ENCODE measurements at places on chromosomes 12 and 14.

- DNase-seq: no peak
Observed at GRCh38 chr12:132430838-132431774, 58.8 kb upstream of the FBRSL1 start.

DNA sequence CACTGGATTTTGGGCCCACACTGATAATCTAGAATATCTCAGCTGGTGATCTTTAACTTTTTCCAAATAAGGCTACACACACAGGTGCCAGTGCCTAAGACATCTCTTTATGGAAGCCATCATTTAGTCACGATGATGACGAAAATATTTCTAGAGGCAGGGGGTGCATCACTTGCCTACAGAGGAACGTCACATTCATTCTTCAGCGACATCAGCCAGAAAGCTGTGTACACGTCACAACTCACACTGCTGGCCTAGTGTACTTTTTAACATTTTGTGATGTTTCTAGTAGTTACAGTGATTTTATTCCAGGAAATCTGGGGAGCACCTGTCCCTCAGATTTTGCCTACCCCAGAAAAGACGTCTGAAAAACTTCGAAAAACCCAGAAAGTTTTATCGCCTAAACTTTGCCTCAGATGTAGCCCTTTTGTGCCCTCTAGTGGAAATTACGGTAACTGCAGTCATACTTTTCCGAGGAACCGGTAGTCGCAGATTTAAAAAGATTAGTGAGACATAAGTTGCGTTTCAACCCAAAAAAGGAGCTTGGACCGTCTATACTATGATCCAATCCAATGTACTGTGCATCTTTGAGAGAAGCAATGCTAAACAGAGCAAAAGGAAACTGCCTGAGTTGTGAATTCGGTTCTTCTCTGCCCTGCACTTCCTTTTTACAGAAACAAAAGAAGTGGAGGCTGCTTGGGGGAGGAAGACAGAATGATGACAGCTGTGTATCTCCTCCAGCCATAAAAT lies 64.3 kb upstream of the STON2 start:
- DNase-seq: peak; percentile 53

DNA sequence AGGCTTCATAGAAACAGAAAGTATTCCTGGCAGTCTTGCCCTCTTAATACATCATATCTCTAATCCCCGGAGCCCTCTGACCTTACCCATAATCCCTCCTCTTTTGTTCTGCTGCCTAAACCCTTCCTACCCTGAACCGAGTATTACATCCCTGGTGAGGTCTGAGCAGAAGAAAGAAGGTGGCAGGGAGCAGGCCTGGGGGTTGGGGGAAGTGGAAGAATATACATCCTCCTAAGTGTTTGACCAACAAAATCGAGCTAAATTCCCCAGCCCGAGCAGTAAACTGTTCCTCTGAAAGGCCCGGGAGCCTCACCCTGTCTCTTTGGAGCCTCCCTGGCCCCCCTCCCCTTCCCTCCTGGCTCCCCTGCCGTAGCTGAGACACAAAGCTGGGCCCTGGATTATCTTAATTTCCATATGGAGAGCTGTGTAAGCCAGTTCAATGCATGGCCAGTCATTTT lies 192.6 kb upstream of the LHX5 start:
- DNase-seq: no peak

GRCh38 chr12:3224530-3224903 lies 147.3 kb downstream of the TSPAN9 start:
- DNase-seq: no peak

- peak; percentile 13 for DNase-seq
Observed at GRCh38 chr12:116416166-116416565, 138.7 kb upstream of the MED13L start.

GRCh38 chr12:28536088-28536487 lies 345.8 kb downstream of the CCDC91 start:
- DNase-seq: peak; percentile 30
